Stimulated activated CD8-positive, alpha-beta memory T cell treated with anti-CD3 and anti-CD28 coated beads, Interleukin-2, amount 100 ng/mL, for 48 hours (primary cell): ENCODE measurements at places on chromosomes 3 and 15.

DNA sequence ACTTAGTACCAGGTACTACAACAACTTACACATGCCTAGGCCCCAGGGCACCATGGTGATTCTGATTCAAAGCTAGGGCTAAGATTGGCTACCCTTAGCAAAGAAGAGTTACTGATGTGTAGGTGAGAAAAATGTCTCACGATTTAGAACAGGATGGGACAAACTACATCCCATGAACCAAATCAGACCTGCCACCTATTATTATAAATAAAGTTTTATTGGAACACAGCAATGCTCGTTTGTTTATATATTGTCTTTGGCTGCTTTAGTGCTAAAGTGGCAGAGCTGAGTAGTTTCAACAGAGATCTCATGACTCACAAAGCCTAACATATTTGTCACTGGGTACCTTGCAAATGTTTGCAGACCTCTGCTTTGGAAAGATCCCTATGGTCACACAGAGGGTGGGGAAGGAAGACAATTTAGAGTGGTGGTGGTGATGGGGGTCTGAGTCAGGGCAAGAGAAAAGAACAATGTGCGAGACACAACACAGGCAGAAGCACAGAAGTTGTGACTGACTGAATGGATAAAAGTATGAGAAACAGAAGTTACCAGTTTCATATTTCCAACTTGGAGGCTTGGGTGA is 770.6 kb upstream of the CFAP20DC start:
- DNase-seq: no peak

GRCh38 chr15:100891307-100892012 is 11.8 kb downstream of the ALDH1A3 start:
- DNase-seq: no peak

DNA sequence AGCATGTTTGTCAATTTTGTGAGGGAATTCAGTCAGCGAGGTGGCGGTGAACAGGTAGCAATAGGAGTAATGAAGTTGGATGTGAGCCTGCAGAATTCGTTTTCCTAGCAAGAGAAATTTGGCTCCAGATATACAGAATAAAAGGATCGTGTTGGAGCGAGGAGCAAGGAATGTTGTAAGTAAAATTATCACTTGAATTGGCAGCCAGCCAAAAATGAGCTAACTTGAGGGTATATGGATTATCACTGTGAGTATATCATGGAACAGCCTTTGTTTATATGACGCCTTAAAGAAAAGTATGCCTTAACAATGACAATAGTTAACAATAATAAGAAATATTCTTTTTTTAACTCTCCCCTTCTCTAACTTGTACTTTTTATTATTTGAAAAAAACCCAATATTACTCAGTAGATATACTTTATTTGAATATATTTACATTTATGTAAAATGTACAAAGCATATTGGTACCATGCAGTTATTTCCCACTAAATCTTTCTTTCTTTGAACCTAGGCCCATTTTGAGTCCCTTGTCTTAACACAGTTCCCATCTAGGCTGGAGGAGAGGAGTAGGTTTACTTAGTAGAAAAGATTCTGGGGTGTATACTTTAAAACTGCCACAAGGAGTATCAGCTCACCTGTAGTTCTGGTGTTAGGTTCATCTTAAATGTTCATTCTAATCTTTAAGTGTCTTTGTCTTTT is 29.3 kb downstream of the EPHA6 start:
- DNase-seq: no peak

- no peak for DNase-seq
Measured at GRCh38 chr3:100189444-100189964, 71.3 kb upstream of the TBC1D23 start.

- DNase-seq: no peak
Measured at GRCh38 chr15:42848846-42849245, 71.7 kb downstream of the TTBK2 start.

GRCh38 chr3:73422571-73422970 is 202.2 kb downstream of the PDZRN3 start:
- no peak for DNase-seq

- DNase-seq: no peak
Measured at GRCh38 chr3:52982839-52983238, 63.0 kb downstream of the SFMBT1 start.

DNA sequence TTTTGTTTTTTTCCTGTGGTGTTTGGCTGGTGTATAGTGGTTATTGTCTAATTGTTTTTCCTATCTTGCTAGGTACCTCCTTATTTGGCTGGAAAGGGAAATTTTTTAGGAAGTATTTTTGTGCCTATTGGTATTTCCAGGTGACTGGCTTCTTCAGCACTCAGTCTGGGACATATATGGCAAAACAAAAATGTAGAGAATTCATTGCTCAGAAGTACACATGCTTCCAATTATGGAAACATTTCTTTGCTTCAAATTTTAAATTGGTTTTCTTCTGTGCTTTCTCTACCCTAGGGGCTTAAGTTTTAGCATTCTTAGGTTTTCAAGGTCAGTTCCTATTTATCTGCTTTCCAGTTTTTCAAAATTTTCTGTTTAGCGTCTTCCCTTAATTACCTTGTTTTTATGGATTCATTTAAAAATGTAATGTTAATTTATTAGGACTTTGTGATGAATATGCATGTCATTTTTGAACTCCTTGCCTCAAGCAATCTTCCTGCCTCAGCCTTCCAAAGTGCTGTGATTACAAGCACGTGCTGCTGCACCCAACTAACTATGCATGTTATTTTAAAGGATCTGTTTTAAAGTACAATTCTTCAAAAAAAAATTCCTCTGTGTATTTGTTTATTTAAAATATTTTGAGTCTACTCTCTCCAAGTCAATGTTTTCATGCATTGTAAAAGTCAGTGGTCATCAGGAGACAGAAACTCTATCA is 231.9 kb upstream of the DPPA4 start:
- no peak for DNase-seq

GRCh38 chr15:49421991-49422390 is 1.1 kb upstream of the FGF7 start:
- DNase-seq: no peak

DNA sequence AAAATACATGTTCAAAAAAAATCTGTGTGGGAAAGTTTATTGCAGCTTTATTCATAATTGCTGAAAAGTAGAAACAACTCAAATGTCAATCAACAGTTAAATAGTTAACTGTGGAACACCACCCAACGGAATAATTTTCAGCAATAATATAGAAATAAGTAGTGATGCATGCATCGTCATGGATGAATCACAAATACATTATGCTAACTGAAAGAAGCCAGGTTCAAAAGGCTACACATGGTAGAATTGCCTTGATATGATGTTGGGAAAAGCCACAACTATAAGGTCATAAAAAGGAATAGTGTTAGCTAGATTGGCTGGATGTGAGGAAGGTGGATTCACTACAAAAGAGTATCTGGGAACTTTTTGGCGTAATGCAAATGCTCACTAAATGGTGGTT is 82.0 kb downstream of the GMNC start:
- DNase-seq: no peak

DNA sequence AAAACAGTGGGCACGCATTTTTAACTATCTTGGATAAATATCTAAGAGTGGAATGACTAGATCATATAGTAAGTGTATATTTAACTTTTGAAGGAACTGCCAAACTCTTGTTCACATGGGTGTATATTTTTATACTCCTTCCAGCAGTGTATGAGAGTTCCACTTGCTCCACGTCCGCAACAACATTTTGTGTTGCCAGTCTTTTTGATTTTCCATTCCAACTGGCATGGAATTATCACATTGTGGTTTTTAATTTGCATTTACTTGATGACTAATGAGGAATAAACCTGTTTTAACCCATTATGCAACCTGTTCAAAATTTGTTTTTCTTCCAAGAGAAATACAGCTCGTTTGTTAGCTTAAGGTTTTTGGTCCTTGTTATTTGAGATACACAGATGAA is 51.6 kb downstream of the ZNF621 start:
- DNase-seq: no peak

GRCh38 chr15:68275165-68275746 is 2.3 kb upstream of the FEM1B start:
- DNase-seq: no peak

- DNase-seq: no peak
Measured at GRCh38 chr3:186381424-186382216, 19.6 kb upstream of the DGKG start.

GRCh38 chr3:170096342-170096741 is 58.5 kb downstream of the GPR160 start:
- no peak for DNase-seq

- no peak for DNase-seq
Measured at GRCh38 chr15:32671339-32672325, 30.1 kb downstream of the SCG5 start.

- DNase-seq: no peak
Measured at GRCh38 chr3:162134571-162134970, 638.0 kb downstream of the OTOL1 start.

- DNase-seq: no peak
Measured at GRCh38 chr3:25665315-25666280, 891 bp upstream of the TOP2B start.

- DNase-seq: no peak
Measured at GRCh38 chr3:109098079-109098644, 19.8 kb downstream of the MORC1 start.

- no peak for DNase-seq
Measured at GRCh38 chr3:113658107-113658506, 38.3 kb downstream of the USF3 start.

GRCh38 chr15:74873756-74874424 is 725 bp upstream of the SCAMP2 start:
- no peak for DNase-seq

DNA sequence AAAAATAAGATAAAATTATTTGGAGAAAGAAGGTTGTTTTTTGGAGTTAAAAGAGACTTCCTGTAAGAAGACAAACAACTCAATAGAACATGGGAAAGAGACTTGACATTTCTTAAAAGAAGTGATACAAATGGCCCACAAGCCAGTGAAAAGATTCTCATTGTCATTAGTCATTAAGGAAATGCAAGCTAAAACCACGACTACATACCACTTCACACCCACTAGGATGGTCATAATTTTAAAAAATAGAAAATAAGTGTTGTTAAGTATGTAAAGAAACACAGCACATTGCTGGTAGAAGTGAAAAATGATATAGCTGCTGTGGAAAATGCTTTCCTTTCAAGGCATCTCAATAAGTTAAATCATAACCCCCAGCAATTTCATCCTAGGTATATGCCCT is 44.4 kb upstream of the GK5 start:
- DNase-seq: no peak

DNA sequence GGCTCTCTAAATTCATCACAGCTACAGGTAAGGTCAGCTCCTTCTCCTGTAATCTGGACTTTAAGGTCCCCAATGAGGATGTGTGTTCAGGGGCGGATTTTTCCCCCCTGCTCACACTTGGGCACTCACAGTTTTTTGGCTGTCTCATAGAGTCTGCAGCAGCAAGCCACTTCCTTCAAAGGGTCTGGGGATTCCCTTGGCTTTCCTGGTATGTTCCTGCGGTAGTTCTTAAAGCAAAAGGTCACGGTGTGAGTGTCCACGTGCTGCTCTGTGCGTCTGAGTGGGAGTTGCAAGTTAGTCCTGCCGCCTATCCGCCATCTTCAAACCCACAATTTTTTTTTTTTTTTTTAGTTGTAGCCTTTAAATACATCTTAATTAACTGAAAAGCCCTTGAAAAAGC is 15.4 kb upstream of the CFAP20DC start:
- DNase-seq: no peak

GRCh38 chr3:183218826-183219225 is 34.2 kb upstream of the B3GNT5 start:
- no peak for DNase-seq

GRCh38 chr3:116836286-116836685 is 126.7 kb downstream of the TUSC7 start:
- DNase-seq: no peak

DNA sequence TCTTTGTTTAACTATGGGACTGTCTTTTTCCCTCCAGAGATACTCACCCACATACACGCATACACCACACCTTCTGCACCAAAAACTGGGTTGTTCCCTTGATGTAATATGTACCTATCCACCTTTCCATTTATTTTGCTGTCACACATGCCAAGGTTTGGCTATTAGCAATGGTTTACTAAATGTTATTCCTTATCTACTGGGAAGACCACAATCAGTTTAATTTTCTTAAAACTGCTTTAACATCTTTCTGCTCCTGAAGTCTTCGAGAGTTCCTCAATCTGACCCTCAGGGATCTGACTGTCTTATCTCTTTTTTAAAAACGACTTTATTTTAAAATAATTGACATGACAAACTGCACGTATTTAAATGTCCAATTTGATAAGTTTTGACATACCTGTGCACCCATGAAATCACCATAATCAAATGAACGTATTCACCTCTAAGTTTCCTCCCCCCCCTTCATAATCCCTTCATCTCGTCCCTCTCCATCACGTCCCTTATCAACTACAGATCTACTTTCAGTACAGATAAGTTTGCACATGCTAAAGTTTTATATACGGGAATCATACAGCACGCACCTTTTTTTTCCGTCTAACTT is 805 bp upstream of the TRPM7 start:
- DNase-seq: no peak

DNA sequence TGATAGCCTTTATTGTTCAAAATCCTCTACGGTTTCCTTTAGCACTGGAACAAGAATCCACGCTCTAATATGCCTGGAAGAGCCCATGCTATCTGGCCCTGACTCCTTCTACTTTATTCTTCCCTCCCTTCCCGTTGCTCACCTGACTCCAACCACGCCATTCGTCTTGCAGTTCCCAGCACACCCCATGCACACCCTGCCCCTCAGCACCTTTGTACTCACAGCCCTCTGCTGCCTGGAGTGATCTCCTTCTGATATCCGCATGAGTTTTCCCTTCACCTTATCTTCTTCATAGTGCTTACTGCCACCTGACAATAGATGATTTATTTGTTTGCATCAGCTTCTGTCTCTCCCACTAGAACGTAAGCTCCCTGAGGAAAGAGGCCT is 16.6 kb upstream of the BCL2A1 start:
- DNase-seq: no peak

GRCh38 chr3:10764259-10765051 is 51.6 kb upstream of the SLC6A11 start:
- DNase-seq: no peak

GRCh38 chr3:188083011-188083410 is 70.9 kb upstream of the LPP start:
- no peak for DNase-seq

DNA sequence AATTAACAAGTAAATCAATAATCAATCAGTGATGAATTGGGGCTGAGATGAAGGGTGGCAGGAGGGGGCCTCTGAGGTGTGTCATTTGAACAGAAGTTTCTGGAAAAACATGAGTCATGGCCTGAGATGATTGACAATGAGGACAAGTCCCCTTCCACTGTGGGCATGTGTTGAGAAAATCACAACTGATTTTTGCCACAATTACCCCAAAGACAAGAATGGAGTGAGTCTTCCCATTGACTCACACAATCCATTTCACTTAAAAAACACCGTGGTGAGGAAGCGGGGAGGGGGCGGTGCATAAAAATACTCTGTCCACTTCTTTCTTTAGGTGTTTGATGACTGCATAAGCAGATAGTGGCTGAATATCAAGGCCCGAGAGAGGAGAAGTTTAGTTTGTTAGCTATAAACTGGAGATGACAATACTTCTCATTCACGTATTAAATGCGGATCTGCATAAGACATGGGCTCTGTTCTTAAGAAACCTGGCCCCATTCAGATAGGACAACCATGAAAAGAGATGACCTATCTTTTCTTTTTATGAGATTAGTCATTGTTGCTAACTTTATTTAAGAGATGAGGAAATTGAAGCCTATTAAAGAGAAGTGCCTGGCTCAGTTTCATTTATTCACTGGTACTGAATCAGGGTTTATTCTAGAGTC is 34.7 kb downstream of the SHC4 start:
- DNase-seq: peak; percentile 32
